Transverse colon (tissue), 4 donors: ENCODE measurements at places on chromosomes 2 and 18.

DNA sequence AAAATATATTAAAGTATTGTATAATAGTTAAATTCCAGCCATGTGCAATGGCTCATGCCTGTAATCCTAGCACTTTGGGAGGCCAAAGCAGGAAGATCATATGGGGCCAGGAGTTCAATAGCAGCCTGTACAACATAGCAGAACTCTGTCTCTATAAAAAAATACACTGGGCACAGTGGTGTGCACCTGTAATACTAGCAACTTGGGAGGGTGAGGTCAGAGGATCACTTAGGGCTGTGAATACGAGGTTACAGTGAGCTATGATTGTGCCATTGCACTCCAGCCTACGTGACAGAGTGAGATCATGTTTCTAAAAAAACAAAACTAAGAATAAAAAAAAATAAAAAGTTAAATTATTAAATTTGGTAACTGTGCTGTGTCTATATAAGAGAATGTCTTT, 36.1 kb downstream of the ZRANB3 start:
- no peak for DNase-seq

DNA sequence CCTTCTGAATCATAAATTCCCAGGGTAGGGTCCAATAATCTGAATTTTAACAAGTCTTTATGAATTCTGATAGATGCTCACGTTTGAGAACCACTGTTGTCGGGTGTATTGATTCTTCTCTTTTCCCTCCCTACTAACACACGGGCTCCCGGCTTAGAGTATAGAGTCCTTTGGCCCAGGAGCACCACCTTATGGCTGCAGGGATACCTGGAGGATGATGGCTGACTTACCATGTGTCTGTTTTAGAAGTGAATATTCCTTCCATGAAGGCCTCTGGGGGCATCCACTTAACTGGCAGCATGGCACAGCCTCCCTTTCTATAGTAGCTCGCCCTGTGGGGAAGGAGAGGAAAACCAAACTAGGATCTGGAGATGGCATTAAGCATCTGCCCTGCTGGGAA, 91.7 kb downstream of the CLIP4 start:
- DNase-seq: no peak

DNA sequence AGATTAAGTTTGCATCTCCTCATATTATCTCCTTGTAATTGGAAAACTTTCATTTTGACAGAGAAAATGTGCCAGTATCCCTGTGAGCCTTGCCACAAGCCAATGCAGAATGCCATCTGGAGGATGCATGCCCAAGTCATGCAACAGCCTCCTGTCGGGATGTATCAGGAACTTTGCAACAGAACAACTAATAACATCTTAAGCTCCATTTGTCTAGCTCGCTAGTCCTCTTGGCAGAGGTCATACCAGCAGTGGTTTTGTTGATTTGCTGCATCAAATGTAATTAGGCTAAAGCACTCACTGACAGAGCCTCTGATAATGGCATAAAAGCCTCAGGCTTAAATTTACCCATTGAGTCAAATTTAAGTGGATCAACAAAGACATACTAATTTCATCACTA, 125.8 kb downstream of the UBE2E3 start:
- no peak for DNase-seq

- no peak for DNase-seq
These were observed 13.7 kb upstream of the OSR1 start for GRCh38 chr2:19371996-19372582.

- no peak for DNase-seq
These were observed 58.8 kb downstream of the BAZ2B start for GRCh38 chr2:159557437-159558034.

GRCh38 chr2:210795506-210795905, 239.1 kb downstream of the CPS1 start:
- no peak for DNase-seq

GRCh38 chr18:5964996-5965395, 69.7 kb upstream of the TMEM200C start:
- no peak for DNase-seq

DNA sequence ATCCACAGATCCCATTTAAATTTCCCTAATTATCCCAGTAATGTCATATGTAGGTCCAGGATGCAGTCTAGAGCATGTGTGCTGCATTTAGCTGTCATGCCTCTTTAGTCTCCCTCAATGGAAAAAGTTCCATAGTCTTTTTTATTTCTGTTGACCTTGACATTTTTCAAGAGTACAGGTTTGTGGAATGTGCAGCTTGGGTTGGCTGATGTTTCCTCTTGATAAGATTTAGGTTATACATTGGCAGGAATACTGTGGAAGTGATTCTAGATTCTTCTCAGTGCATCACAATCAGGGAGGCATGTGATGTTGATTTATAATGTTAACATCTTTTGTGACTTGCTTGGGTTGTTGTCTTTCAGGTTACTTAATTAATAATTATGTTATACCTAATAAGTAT, 42.5 kb downstream of the PPM1B start:
- no peak for DNase-seq

DNA sequence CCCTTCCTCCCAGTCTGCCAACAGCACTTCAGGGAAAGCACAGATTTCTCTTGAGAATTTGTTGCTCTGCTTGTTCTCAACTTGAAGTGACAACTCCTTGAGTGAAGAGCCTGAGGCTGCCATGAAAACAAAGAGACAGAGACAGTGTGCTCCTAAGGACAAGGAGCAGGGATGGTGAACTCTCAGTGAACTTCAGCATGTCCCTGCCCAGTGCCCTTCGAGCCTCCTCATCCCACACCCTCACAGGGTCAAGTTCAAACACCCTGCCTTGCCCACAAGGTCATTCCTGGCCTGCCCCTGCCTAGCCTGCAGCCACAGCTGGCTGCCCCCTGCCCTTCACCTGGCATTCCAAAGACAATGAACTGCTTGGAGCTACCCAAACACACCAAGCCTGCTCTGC, 343.5 kb upstream of the KLHL29 start:
- DNase-seq: no peak

DNA sequence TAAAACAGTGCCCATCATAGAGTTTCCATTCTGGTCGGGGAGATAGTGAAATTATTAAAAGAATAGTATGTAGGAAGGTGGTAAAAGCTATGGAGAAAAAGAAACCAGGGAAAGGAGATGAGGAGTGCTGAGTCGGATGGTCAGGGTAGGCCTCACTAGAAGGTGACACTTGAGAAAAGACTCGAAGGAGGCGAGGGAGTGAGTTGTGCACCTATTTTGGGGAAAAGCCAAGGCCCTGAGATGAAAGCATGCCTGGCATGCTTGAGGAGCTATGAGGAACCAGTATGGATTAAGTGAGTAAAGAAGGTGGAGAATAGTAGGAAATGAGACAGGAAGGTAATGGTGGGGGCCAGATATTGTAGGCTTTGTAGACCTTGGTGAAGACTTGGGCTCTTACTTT, 7.3 kb upstream of the TTLL4 start:
- DNase-seq: no peak

DNA sequence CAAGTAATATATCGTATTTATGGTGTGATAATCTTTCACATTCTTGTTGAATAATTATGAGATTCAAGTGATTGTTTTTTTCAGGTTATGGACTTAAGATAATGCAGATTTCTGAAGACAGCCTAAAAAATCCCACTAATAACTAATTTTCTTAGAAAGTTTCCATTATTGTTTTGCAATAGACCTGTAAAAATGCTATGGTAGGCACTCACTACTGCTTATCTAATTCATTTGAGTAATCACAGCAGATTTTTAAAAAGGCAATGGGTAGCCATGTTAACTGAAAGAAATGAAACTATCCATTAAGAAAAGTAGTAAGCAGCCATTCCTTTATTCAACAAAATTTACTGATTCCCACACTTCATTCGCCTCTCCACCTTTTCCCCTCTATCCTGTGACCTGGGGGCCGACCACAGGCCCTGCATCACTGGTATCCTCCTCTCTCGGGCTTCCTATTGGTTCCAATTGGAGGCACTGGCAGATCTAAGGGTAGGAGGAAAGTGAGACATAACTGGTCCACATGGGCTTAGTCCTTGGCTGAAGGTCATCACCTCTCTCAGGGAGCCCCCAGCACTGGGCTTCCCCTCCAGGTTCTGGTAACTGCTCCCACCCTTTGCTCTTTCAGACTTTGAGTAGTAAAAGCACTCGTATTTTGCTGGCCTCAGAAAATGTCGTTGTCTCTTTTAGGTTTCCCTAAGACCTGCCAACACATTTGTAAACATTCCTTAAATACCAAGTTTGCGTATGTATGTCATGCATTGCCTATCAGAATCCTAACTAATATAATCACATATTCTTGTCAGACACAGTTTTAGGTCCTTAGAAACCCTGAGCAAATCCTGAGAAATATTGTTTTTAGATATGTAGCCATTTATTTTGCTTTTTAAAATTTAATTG, 18.5 kb downstream of the RBMS1 start:
- no peak for DNase-seq

DNA sequence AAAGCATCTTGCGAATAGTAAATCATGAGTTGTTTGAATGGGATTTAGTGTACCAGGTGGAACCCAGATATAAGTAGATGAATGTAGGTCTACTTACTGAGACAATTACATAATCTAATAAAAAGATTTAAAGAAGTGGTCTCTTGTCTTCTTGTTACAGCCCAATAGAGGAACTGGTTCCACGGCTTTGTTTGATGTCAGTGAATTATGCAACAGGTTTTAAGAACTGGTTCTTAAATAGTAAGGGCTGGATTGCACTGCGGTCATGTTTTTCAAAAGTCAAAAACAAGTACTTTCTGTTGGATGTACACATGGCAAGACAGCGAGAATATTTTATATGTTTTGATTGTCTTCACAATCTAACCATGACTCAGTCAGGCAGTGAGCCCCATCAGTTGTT, 15.4 kb upstream of the SLC9A2 start:
- DNase-seq: no peak

- DNase-seq: no peak
These were observed 3.1 kb upstream of the ZEB2 start for GRCh38 chr2:144522897-144523595.

DNA sequence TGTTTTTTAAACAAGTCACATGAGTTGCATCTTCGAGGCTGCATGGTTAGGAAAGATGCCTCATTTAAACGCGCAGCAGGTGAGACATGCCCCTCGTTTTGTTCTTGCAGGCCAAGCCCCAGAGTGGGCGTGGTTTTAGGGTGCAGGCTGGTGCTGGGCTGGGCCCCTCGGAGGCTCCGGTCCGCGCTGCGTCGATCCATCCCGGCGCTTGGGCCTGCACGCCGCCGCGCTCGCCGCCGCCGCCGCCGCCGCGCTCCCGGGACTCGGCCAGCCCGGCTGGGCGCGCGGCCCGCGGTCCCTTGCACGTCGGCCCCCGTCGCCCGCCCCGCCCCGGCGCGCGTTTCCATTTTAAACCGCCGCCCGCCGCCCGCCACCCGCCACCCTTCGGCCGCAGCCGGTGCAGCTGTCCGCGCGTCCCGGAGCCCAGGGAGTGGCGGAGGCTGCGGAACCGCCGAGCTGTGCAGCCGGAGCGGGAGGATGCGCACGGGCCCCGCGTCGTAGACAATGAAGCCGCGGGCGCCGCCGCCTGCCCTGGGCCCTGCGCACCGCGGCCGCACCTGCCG, 175.5 kb downstream of the AGAP1 start:
- DNase-seq: peak; percentile 77

DNA sequence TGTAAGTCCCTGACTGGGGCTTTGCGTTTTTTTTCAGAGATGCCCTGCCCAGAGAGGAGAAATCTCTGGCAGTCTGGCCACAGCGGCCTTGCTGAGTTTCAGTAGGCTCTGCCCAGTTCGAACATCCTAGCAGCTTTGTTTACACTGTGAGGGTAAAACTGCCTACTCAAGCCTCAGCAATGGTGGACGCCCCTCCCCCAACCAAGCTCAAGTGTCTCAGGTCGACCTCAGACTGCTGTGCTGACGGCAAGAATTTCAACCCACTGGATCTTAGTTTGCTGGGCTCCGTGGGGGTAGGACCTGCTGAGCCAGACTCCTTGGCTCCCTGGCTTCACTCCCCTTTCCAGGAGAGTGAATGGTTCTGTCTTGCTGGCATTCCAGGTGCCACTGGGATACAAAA, 31.7 kb downstream of the L3MBTL4 start:
- DNase-seq: no peak

GRCh38 chr2:242038928-242039341, 169.4 kb downstream of the RTP5 start:
- DNase-seq: no peak

DNA sequence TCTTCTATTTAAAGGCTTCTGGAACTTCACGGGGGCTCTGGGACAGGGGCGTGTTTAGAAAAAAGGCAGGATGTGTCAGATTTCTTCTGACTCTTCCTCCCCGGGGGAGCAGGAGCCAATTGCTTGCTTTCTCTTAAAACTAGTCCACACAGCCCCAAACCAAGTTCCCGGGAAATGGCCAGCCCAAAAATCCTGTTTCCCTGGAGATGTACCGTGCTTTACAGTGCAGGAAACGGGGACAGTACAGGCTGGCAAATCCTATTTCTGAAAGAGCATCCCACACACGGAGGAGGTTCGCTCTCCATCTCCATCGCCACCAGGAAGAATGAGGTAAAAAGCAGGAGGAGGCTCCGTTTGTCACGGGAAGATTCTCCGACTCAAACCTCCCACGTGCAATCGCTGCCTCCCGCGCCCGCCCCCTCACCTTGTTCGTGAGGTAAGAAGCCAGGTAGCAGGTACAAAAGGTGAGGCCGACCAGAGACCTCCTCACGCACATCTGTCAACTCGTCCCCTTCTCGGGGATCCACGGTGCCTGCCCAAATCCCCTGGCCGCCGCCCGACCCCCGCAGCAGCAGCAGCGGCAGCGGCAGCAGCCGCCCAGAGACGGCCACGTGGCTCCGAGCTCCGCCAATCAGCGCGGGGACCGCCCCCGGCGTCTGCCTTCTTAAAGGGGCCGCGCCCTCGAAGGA, 15.6 kb upstream of the RIOK3 start:
- DNase-seq: peak; percentile 86

GRCh38 chr2:43006834-43007543, 214.6 kb upstream of the HAAO start:
- DNase-seq: no peak

DNA sequence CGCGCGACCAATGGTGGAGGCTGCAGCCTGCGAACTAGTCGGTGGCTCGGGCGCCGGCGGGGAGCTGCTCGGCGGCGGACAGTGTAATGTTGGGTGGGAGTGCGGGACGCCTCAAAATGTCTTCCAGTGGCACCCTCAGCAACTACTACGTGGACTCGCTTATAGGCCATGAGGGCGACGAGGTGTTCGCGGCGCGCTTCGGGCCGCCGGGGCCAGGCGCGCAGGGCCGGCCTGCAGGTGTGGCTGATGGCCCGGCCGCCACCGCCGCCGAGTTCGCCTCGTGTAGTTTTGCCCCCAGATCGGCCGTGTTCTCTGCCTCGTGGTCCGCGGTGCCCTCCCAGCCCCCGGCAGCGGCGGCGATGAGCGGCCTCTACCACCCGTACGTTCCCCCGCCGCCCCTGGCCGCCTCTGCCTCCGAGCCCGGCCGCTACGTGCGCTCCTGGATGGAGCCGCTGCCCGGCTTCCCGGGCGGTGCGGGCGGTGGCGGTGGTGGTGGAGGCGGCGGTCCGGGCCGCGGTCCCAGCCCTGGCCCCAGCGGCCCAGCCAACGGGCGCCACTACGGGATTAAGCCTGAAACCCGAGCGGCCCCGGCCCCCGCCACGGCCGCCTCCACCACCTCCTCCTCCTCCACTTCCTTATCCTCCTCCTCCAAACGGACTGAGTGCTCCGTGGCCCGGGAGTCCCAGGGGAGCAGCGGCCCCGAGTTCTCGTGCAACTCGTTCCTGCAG, at the start of gene HOXD9:
TSS of gene HOXD9 (plus strand) at position 37 of the 728 bp plus-strand sequence. CDS start at position 87, 50 bp downstream.
- DNase-seq: peak; percentile 74
